ENCODE measurements at places on chromosomes 7 and 10. TPM values are rescaled to one million over a fixed set of nuclear protein-coding genes. Genes with fewer than 3 reads are reported as not detected.

CFAP70 gene
- total RNA-seq: 2.2 TPM

ITPRID1 gene
- total RNA-seq: not detected

MINDY3 gene
- 70.7 TPM for total RNA-seq

MARCHF5 gene
- 29.3 TPM for total RNA-seq

CYP3A5 gene
- 29.9 TPM for total RNA-seq

BRI3 gene
- total RNA-seq: 20.8 TPM

ARL4A gene
- total RNA-seq: 93.6 TPM

SLIT1 gene
- total RNA-seq: 0.58 TPM

HMX3 gene
- total RNA-seq: not detected

ITIH5 gene
- total RNA-seq: 97.6 TPM

PODXL gene
- 18.7 TPM for total RNA-seq

SLC13A1 gene
- total RNA-seq: not detected

ENO4 gene
- total RNA-seq: 0.74 TPM

TYW1B gene
- 4.9 TPM for total RNA-seq

NOC3L gene
- 43.2 TPM for total RNA-seq

GPR85 gene
- total RNA-seq: 15.3 TPM

HUS1 gene
- 16.8 TPM for total RNA-seq

KDM7A gene
- 13.9 TPM for total RNA-seq

ICA1 gene
- total RNA-seq: 32.8 TPM

CRTAC1 gene
- 3.7 TPM for total RNA-seq

TFEC gene
- 8.2 TPM for total RNA-seq

OPN1SW gene
- total RNA-seq: not detected

COBL gene
- 3.3 TPM for total RNA-seq

EGR2 gene
- 2.3 TPM for total RNA-seq

SAP25 gene
- not detected for total RNA-seq

LIPN gene
- not detected for total RNA-seq
